ENCODE measurements at places on chromosomes 5 and 9. TPM values are rescaled to one million over a fixed set of nuclear protein-coding genes. Genes with fewer than 3 reads are reported as not detected.

CBY3 gene
- 2.3 TPM for total RNA-seq

GRCh38 chr9:123814496-123814895, 115.4 kb downstream of the DENND1A start:
- no peaks in the 10 kb centered on the region for H3K27me3 ChIP-seq
- H3K4me1 ChIP-seq = peaks cover 13% of the 10 kb centered on the region
- no peaks in the 10 kb centered on the region for H3K36me3 ChIP-seq
- H3K27ac ChIP-seq = no peak overlapping the region
- no peak overlapping the region for H3K4me3 ChIP-seq

FOXD1 gene
- 0.42 TPM for total RNA-seq

CCNJL gene
- total RNA-seq = 29.2 TPM

DNA sequence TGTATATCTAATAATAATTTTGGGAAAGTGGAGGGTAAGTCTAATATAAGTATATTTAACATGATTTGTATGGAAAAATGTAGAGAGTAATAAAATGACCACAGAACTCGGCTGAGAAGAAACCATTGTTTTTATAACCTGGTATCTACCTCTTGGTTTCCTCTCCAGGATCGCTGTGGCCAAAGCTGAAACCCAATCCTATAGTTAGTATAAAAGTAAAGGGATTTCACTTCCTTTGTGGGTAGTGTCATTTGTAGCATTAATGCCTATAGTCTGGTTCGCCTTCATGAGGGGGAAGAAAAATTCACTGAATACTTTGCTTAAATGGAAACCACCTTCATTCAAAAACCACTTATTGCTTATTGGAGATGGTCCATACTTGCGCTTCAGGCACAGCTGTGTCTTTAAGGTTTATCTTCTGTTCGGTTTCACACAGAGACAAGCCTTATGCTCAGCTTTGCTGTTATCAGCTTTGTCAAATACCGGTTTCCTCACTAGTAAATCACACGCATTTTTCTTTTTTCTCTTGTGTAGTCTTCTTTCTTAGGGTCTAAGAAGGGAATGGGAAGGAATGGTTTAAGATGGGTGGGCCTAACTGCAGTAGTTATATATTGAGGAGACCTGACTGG, 12.1 kb downstream of the PIK3R1 start:
- H3K4me3 ChIP-seq = no peak overlapping the region
- H3K27me3 ChIP-seq = no peaks in the 10 kb centered on the region
- H3K27ac ChIP-seq = no peak overlapping the region
- H3K36me3 ChIP-seq = 0 out of 2 replicates have a peak, but pooled peaks cover 3% of the 10 kb centered on the region

ARL10 gene
- 6.7 TPM for total RNA-seq

- no peak overlapping the region for H3K27ac ChIP-seq
- H3K4me1 ChIP-seq = no peaks in the 10 kb centered on the region
- no peaks in the 10 kb centered on the region for H3K27me3 ChIP-seq
- no peak overlapping the region for H3K4me3 ChIP-seq
These were observed 10.1 kb upstream of the GRIA1 start for GRCh38 chr5:153480401-153480800.

SVEP1 gene
- 0.63 TPM for total RNA-seq

- H3K4me3 ChIP-seq = no peak overlapping the region
- H3K27me3 ChIP-seq = no peaks in the 10 kb centered on the region
- no peaks in the 10 kb centered on the region for H3K36me3 ChIP-seq
- H3K27ac ChIP-seq = no peak overlapping the region
These were observed 9.1 kb downstream of the NDFIP1 start for GRCh38 chr5:142117579-142118151.

C5orf52 gene
- not detected for total RNA-seq

GRCh38 chr5:126477294-126478117, 54.3 kb downstream of the GRAMD2B start:
- no peak for DNase-seq
- peaks cover 17% of the 10 kb centered on the region for H3K36me3 ChIP-seq
- no peaks in the 10 kb centered on the region for H3K27me3 ChIP-seq
- H3K27ac ChIP-seq = no peak overlapping the region

GRCh38 chr5:119032656-119033055, 38.2 kb upstream of the DMXL1 start:
- no peaks in the 10 kb centered on the region for H3K27me3 ChIP-seq
- H3K36me3 ChIP-seq = no peaks in the 10 kb centered on the region
- no peak overlapping the region for H3K4me3 ChIP-seq
- peaks cover 21% of the 10 kb centered on the region for H3K4me1 ChIP-seq
- DNase-seq = no peak

GRCh38 chr5:108122702-108123101, 259.2 kb downstream of the FBXL17 start:
- peak overlapping the region; percentile 16 for H3K27ac ChIP-seq
- peaks cover 24% of the 10 kb centered on the region for H3K4me1 ChIP-seq
- no peak for DNase-seq
- H3K36me3 ChIP-seq = no peaks in the 10 kb centered on the region
- H3K4me3 ChIP-seq = no peak overlapping the region

- no peak overlapping the region for H3K27ac ChIP-seq
- no peak overlapping the region for H3K4me3 ChIP-seq
- H3K27me3 ChIP-seq = no peaks in the 10 kb centered on the region
- peaks cover 25% of the 10 kb centered on the region for H3K36me3 ChIP-seq
These were observed 178.9 kb downstream of the NIPBL start for GRCh38 chr5:37055383-37055990.

DNA sequence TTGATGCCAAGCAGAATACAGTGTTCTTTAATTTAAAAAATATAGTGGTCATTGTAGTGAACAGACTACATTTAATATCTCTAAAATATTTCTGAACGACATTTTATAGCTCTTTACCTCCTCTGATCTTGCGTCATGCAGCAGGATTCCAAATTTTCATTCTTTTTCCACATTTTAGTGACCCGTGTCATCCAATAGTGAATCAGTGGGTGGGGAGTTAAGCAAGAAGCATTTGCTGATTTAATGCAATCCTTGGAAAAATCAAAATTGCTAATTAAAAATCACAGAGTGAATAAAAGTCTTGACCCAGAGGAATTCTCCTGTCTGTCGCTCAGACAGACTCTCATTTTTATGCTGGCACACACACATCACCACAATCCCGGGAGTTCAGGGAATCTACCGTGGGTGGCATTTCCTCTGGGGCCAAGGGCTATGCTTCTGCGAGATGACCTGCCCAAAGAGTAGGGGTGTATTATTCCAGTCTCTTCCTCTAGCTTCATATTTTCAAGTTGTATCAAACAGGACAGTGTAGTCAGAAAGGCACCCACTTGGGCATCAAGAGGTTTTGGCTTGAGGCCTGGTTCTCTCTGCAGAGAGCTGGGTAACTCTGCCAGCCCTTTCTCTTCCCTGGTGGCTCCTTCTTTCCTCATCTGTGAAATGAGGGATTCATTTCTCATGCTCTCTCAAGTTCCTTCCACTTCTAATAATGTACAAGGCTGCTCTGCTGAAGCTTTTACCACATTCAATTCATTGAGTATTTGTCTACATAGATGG, 24.8 kb upstream of the OTP start:
- no peaks in the 10 kb centered on the region for H3K36me3 ChIP-seq
- no peak overlapping the region for H3K4me3 ChIP-seq
- H3K27ac ChIP-seq = no peak overlapping the region

DNA sequence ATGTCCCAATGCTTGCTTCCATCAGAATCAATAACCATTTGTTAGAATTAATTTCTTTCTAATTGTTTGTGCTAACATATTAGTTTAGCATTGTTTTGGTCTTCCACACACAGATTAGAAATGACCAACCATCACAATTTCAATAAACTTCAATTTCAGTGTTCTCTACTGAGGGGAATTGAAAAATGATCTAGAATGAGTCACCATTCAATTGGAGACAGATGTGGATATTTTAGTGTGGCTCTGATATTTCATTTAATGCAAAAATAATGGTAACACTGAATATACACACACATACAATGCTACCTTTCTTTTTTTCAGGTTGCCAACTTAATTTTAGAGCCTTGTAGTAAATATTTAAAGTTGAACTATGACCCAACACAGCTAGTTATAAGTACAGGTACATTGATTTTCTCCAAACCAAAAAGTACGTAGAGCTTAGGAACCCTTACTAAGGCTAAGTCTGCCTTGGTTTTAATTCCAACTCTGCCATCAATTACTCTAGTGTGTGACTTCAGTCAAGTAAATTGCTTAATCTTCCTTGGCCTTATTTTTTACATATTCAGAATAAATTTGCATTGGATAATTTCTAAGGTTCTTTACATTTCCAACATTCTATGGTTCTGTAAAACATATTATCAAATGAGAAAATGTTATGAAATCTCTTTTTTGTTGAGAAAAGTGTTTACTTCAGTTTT, 143.9 kb downstream of the DMRTA1 start:
- H3K36me3 ChIP-seq = no peaks in the 10 kb centered on the region
- H3K4me3 ChIP-seq = no peak overlapping the region
- peaks cover 11% of the 10 kb centered on the region for H3K4me1 ChIP-seq
- no peak for DNase-seq
- no peaks in the 10 kb centered on the region for H3K27me3 ChIP-seq
- no peak overlapping the region for H3K27ac ChIP-seq

DNA sequence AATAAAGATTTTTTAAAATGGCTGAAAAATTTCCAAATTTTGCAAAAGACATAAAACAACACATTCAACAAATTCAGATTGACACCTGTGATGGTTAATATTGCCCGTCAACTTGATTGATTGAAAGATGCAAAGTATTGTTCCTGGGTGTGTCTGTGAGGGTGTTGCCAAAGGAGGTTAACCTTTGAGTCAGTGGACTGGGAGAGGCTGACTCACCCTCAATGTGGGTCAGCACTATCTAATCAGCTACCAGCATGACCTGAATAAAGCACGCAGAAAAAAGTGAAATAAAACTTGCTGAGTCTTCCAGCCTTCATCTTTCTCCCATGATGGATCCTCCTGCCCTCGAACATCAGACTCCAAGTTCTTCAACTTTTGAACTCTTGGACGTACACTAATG, 868.0 kb upstream of the CTNND2 start:
- no peaks in the 10 kb centered on the region for H3K4me1 ChIP-seq
- no peak for DNase-seq
- no peak overlapping the region for H3K4me3 ChIP-seq
- no peak overlapping the region for H3K27ac ChIP-seq
- no peaks in the 10 kb centered on the region for H3K36me3 ChIP-seq

ZNF366 gene
- not detected for total RNA-seq

GABRP gene
- 3.0 TPM for total RNA-seq

DNA sequence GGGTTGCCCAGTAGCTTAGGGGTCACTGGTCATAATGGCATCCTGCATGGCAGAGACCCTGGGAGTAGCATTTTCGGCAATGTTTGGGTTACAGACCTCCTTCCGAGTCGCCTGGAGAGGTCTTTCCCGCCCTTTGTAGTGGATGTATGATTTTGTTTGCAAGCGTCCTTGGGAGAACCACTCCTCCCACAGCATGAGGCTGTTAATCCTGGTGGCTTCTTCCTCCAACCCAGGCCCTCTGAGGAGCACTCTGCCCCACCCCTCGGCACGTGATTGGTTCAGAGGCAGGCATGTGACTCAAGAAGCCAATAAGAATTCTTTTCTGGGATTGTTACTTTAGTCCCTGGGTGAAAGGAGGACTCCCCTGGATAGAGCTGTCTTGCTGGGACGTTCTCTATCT, 30.2 kb upstream of the GRHPR start:
- no peak overlapping the region for H3K4me3 ChIP-seq
- DNase-seq = peak; percentile 43
- no peak overlapping the region for H3K27ac ChIP-seq
- no peaks in the 10 kb centered on the region for H3K27me3 ChIP-seq

All from GM23338 (cell line).